Diencephalon (tissue), 1 donor: ENCODE measurements at places on chromosomes 1 and 21. TPM values are rescaled to one million over a fixed set of nuclear protein-coding genes. Genes with fewer than 3 reads are reported as not detected.

BTBD19 gene
- total RNA-seq: 1.8 TPM

SYT2 gene
- 4.6 TPM for total RNA-seq

LHX4 gene
- total RNA-seq: not detected

EFNA1 gene
- total RNA-seq: 5.3 TPM

BRDT gene
- not detected for total RNA-seq

RAB42 gene
- total RNA-seq: 3.0 TPM

BOLA1 gene
- 11.8 TPM for total RNA-seq

GJA4 gene
- 3.9 TPM for total RNA-seq

SPRR2F gene
- total RNA-seq: not detected

MAP1LC3C gene
- 1.6 TPM for total RNA-seq

C1QC gene
- 18.0 TPM for total RNA-seq

CD52 gene
- total RNA-seq: not detected

SPRR3 gene
- not detected for total RNA-seq

AVPR1B gene
- 0.23 TPM for total RNA-seq
